ENCODE measurements at places on chromosomes 2 and 18. TPM values are rescaled to one million over a fixed set of nuclear protein-coding genes. Genes with fewer than 3 reads are reported as not detected.

GRCh38 chr18:46832849-46833248, 76.0 kb upstream of the ST8SIA5 start:
- peaks cover 12% of the 10 kb centered on the region for H3K36me3 ChIP-seq
- H3K27me3 ChIP-seq = no peaks in the 10 kb centered on the region
- no peak overlapping the region for H3K4me3 ChIP-seq
- no peaks in the 10 kb centered on the region for H3K4me1 ChIP-seq

- no peak for DNase-seq
- no peaks in the 10 kb centered on the region for H3K4me1 ChIP-seq
- H3K27me3 ChIP-seq = no peaks in the 10 kb centered on the region
- no peaks in the 10 kb centered on the region for H3K36me3 ChIP-seq
- H3K4me3 ChIP-seq = no peak overlapping the region
These were observed 35.8 kb upstream of the METTL21A start for GRCh38 chr2:207660994-207661393.

DNA sequence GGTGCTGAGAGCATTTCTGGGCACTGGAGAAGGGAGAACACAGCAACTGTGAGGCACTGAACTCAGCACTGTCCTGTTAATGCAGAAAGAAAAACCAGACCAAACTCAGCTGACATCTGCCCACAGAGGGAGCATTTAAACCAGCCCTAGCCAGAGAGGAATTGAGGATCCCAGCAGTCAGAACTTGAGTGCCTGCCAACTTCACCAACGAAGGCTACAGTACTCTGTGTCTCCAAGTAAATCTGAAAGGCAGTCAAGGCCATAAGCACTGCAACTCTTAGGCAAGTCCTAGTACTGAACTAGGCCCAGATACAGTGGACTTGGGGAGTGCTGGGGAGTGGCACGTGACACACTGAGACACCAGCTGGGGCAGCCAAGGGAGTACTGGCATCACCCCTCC, 176.2 kb upstream of the ZC3H15 start:
- H3K36me3 ChIP-seq = no peaks in the 10 kb centered on the region
- no peaks in the 10 kb centered on the region for H3K27me3 ChIP-seq
- no peak for DNase-seq
- H3K4me1 ChIP-seq = no peaks in the 10 kb centered on the region

GRCh38 chr18:37210781-37211180, 354.8 kb downstream of the CELF4 start:
- no peak overlapping the region for H3K4me3 ChIP-seq
- no peaks in the 10 kb centered on the region for H3K36me3 ChIP-seq
- H3K4me1 ChIP-seq = no peaks in the 10 kb centered on the region
- no peak for DNase-seq

- no peaks in the 10 kb centered on the region for H3K4me1 ChIP-seq
- no peak overlapping the region for H3K27ac ChIP-seq
- no peak for DNase-seq
- H3K27me3 ChIP-seq = no peaks in the 10 kb centered on the region
- H3K36me3 ChIP-seq = peaks cover 73% of the 10 kb centered on the region
These were observed 41.8 kb downstream of the SP100 start for GRCh38 chr2:230457793-230458192.

GRCh38 chr18:3466872-3467271, 16.9 kb downstream of the TGIF1 start:
- no peaks in the 10 kb centered on the region for H3K4me1 ChIP-seq
- H3K36me3 ChIP-seq = peaks cover 4% of the 10 kb centered on the region
- H3K27me3 ChIP-seq = no peaks in the 10 kb centered on the region
- no peak overlapping the region for H3K4me3 ChIP-seq
- H3K27ac ChIP-seq = peak overlapping the region; percentile 14

GRCh38 chr2:148237911-148238310, 217.0 kb downstream of the MBD5 start:
- H3K27ac ChIP-seq = no peak overlapping the region
- H3K4me1 ChIP-seq = no peaks in the 10 kb centered on the region
- H3K36me3 ChIP-seq = peaks cover 8% of the 10 kb centered on the region
- no peak for DNase-seq
- H3K27me3 ChIP-seq = no peaks in the 10 kb centered on the region

GRCh38 chr2:177888581-177888980, 184.0 kb downstream of the PDE11A start:
- no peaks in the 10 kb centered on the region for H3K27me3 ChIP-seq
- no peaks in the 10 kb centered on the region for H3K4me1 ChIP-seq
- no peaks in the 10 kb centered on the region for H3K36me3 ChIP-seq
- H3K4me3 ChIP-seq = no peak overlapping the region
- no peak for DNase-seq
- no peak overlapping the region for H3K27ac ChIP-seq

DNA sequence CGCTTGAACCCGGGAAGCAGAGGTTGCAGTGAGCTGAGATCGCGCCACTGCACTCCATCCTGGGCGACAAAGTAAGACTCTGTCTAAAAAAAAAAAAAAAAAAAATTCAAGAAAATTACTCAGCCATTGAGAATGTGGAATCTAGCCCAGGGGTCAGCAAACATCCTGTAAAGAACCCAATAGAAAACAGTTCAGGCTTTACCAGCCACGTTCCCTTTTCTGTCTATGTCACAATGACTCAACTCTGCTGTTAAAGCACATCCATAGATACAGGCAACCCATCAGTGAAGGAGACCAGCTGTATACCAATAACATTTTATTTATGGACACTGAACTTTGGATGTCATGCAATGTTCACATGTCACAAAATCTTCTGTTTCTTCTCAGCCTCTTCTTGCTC, 435.6 kb upstream of the GYPC start:
- no peak overlapping the region for H3K4me3 ChIP-seq
- H3K27me3 ChIP-seq = no peaks in the 10 kb centered on the region
- H3K4me1 ChIP-seq = no peaks in the 10 kb centered on the region
- H3K27ac ChIP-seq = no peak overlapping the region
- DNase-seq = no peak

- no peaks in the 10 kb centered on the region for H3K4me1 ChIP-seq
- DNase-seq = no peak
- H3K27ac ChIP-seq = no peak overlapping the region
- no peaks in the 10 kb centered on the region for H3K27me3 ChIP-seq
These were observed 55.9 kb downstream of the RELCH start for GRCh38 chr18:62242955-62243354.

DNA sequence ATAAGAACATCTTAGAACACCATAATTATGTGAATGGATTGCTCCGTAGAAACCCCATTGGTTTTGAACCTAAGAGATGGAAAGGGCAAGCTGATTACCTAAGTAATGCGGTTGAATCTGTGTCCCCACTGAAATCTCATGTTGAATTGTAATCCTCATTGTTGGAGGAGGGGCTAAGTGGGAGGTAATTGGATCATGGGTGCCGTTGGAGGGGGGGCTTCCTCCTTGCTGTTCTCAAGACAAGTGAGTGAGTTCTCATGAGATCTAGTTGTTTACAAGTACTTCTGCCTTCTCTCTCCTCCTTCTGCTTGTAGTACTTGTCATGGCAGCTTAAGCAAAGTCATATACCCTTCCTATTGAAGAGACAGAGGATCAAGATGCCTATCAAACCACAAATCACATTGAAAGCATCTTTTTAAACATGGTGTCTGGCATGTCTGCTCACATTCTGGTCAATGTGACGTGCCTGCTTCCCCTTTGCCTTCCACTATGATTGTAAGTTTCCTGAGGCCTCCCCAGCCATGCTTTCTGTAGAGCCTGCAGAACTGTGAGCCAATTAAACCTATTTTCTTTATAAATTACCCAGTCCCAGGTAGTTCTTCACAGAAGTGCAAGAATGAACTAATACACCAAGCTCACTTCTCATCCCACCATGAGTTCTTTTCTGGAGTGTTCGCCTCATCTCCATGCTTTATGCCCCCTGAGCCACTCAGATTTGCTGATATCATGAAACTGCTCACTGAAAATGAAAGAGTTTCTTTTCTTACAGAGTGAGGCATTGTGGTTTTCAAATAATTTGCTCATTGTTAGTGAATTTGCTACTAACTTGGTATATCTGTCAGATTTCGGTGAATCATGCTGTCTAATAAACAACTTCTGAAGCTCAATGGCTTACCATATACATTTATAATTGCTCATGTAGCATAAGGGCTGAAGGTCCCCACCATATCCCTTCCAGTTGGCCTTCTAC, 23.6 kb downstream of the KCNE4 start:
- no peak overlapping the region for H3K27ac ChIP-seq
- no peaks in the 10 kb centered on the region for H3K4me1 ChIP-seq
- H3K36me3 ChIP-seq = no peaks in the 10 kb centered on the region
- DNase-seq = no peak

GRCh38 chr18:42275949-42276730, 321.1 kb downstream of the PIK3C3 start:
- no peaks in the 10 kb centered on the region for H3K36me3 ChIP-seq
- H3K27me3 ChIP-seq = no peaks in the 10 kb centered on the region
- no peak overlapping the region for H3K27ac ChIP-seq
- H3K4me1 ChIP-seq = no peaks in the 10 kb centered on the region
- H3K4me3 ChIP-seq = no peak overlapping the region

GRCh38 chr2:110107092-110108079, 8.2 kb downstream of the MALL start:
- H3K27me3 ChIP-seq = no peaks in the 10 kb centered on the region
- H3K36me3 ChIP-seq = no peaks in the 10 kb centered on the region
- no peak for DNase-seq
- H3K4me1 ChIP-seq = peaks cover 15% of the 10 kb centered on the region
- no peak overlapping the region for H3K4me3 ChIP-seq
- peak overlapping the region; percentile 36 for H3K27ac ChIP-seq

DNA sequence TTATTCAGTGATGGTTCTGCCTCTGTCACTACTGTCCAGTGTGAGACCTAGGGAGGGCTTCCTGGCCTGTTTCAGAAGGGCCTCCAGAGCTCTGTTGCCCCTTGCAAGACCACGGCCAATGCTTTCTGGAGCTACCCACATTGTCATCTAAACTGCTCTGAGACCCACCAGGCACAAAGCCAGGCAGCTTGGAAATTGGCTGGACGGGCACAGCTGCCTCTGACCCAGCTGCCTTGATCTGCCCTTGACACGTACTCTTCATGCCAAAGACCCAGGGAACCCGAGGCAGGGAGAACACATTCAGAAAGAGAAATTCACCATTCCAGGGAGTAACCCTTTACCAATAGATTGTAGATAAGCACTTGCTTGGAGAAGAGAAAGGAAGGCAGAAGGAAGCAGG, 183.7 kb upstream of the SIX2 start:
- no peak overlapping the region for H3K4me3 ChIP-seq
- H3K36me3 ChIP-seq = no peaks in the 10 kb centered on the region
- H3K27me3 ChIP-seq = peaks cover 6% of the 10 kb centered on the region
- no peak for DNase-seq

DNA sequence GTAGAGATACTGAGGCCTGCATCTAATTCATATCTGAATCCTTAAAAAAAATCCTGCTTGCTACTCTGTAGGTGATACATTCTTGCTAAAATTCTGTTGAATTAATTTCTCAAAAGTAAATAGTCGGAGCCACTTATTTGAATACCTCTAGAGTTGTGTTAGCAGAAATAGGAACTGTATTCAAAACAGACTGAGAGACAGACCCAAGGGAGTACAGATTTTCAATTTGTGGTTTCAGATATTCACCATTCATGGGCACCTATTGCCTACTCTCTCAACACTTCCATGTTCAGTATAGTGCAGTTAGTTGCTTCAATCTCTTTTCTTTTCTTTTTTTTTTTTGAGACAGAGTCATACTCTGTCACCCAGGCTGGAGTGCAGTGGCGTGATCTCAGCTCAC, 46.6 kb upstream of the CTLA4 start:
- H3K36me3 ChIP-seq = no peaks in the 10 kb centered on the region
- no peaks in the 10 kb centered on the region for H3K27me3 ChIP-seq
- H3K4me3 ChIP-seq = no peak overlapping the region
- no peaks in the 10 kb centered on the region for H3K4me1 ChIP-seq

DNA sequence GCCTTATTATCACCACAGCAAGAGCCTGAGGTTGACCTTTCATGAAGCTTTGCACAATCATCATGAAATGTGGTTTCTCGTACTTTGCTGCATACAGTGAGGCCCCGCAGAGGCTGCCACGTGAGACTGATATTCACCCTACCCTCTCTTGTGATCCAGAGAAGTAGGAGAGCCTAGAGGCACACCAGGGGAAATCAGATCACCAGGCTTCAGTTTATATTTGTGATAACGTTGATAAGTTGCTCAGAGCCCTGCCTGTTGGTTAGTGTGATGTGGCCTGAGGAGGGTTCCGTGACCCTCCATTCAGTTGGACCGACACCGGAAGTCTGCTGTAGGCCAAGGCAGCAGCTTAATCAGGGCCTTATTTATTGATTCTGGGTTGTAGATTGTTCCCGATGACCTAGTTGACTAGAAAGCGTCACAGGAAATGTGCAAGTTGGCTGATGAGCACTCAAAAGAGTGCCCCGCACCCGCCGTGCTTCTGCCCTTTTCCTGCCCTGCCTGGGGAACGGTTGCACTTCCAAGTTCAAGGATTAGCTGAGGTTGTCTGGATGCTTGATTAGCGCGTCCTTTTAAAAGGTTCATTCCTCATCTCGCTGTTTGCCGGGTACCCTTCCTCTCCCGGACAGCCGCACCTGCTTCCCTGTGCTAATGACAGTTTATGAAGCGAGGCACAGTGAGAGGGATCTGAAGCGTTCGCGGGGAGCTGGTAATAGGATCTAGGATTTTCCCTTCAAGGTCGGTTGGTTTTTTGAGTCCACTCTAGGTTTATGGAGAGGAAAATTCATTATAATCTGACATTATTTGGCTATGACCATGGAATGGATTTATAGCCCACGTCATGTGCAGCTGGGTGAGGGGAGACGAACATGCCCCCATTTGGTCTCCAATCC, 146.4 kb downstream of the SH3RF3 start:
- no peaks in the 10 kb centered on the region for H3K27me3 ChIP-seq
- no peak overlapping the region for H3K27ac ChIP-seq
- H3K4me1 ChIP-seq = peaks cover 23% of the 10 kb centered on the region
- peak; percentile 61 for DNase-seq

- no peaks in the 10 kb centered on the region for H3K4me1 ChIP-seq
- H3K4me3 ChIP-seq = no peak overlapping the region
- H3K27ac ChIP-seq = no peak overlapping the region
- no peaks in the 10 kb centered on the region for H3K27me3 ChIP-seq
- no peaks in the 10 kb centered on the region for H3K36me3 ChIP-seq
These were observed 438.2 kb downstream of the NBAS start for GRCh38 chr2:15122915-15123314.

GPR75 gene
- 2.5 TPM for total RNA-seq

GAREM1 gene
- 11.5 TPM for total RNA-seq

Data from upper lobe of right lung (tissue), 1 donor.